Stimulated activated CD8-positive, alpha-beta memory T cell treated with anti-CD3 and anti-CD28 coated beads, Interleukin-15, amount 100 ng/mL, for 1 hour (primary cell): ENCODE measurements at places on chromosomes 3 and 15.

- DNase-seq, result no peak
Observed at GRCh38 chr3:120688121-120688520, 6.1 kb upstream of the HGD start.

GRCh38 chr15:70501849-70502248 lies 261.5 kb downstream of the UACA start:
- no peak for DNase-seq

- no peak for DNase-seq
Observed at GRCh38 chr3:124584552-124585391, 145.5 kb upstream of the UMPS start.

- peak; percentile 42 for DNase-seq
Observed at GRCh38 chr15:73927476-73928240, 1.4 kb downstream of the LOXL1 start.

DNA sequence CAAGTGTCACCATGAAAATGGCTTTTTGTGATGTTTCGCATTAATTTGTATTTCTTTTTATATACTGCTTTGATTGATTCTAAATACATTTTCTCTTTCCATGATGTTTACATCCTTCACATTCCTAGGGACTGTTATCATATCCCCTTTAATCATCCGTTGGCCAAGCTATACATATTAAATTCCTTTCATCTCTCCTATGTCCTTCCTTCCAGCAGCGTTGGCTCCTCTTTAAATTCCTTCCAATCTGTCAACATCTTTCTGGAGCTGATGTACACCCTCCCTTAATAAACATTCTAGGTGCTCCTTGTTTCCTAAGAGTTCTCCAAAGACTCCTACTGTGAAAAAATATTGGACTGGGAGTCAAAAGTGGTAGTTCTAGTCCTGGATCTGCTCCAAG lies 87.8 kb downstream of the IGF2BP2 start:
- no peak for DNase-seq

DNA sequence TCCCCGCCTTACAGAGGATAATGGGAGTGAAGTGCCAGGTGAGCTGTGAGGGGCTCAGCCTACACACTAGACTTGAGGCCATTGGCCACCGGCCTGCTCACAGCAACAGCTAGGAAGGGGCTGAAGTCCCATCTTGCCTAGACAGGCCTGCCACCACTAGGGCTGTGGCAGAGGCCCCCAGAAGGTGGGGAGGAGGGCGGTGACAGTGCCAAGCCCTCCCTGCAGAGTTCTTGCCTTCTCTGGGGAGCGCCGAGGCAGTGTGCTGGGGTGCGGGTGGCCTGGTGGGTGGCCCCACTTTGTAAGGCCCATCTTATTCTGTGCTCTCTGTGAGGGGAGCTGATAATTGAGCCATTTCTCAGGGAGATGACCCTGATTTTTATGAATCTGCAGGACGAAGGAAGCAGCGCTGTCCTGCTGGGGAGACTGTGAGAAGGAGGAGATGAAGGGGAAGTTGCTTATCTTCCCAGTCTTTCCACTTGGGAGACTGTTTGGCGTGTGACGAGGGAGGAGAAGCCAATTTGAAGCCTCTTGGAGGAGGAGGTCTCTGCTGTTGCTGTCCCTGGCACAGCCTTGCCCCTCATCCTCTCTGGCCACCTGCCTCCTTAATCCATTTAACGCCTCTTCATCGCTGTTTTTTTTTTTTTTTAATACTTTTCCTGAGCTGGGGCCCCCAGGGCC lies 104.3 kb downstream of the LINGO1 start:
- no peak for DNase-seq

DNA sequence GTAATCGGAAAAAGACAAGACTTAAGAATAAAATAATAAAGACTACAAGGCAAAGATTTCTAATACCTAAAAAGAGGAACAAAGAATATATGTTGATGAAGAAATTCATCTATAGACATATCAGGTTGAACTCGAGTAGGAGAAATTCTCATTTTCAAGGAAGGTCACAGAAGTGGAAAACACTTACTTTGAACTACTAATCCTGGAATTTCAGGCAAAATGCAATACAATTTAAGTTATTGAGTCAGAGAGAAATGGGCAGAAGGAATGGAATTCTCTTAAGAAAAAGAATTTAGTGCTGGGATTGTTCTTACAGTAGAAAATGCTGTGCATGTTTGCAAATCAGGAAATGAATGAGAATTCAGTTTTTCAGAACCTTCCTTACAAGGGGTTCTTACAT lies 135.9 kb upstream of the TGFBR2 start:
- DNase-seq, result no peak

- no peak for DNase-seq
Observed at GRCh38 chr15:64855205-64855975, 13.7 kb downstream of the PLEKHO2 start.

- DNase-seq, result no peak
Observed at GRCh38 chr3:64224826-64225610, at the start of gene PRICKLE2. TSS of gene PRICKLE2 (minus strand) at chr3:64225466. CDS start at chr3:64198927, 26,539 bp downstream.

- no peak for DNase-seq
Observed at GRCh38 chr3:87997966-87998365, 60.8 kb downstream of the CGGBP1 start.

DNA sequence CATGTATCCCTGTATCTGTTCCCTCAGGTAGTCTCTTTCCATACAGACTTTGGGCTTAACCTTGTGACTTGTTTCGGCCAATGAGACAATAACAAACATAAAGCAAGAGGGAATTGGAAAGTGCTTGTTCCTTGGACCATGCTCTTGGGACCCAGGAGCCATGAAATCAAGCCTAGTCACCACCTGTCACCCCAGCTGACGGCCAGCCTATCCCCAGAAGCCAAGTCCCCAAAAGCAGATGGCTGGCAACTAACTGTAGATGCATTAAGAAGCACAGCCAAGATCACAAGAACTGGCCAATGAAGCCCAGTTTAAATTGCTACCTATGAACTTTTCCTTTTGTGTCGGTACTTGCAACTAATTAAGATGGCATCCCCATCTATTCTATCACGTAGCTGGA lies 822.0 kb downstream of the CADM2 start:
- DNase-seq, result no peak

GRCh38 chr3:113275583-113275928 lies 64.2 kb downstream of the BOC start:
- DNase-seq, result no peak

DNA sequence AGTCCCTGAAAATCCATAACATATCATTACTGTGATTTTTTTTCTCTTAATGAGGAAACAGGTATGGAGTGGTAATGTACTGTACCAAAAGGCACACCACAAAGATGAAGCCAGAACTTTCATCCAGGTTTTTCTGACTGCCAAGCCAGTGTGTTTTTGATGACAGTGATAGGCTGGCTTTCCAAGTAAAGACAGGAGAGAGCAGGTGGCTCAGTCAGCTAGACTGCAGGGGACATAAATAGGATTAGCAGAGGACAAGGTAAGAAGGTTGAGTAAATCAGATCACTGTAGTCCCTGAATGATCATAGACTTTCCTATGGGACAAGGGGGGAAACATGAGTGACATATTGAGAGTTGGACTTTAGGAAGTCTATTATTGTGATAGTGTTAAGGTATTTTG lies 127.9 kb downstream of the GADL1 start:
- no peak for DNase-seq

DNA sequence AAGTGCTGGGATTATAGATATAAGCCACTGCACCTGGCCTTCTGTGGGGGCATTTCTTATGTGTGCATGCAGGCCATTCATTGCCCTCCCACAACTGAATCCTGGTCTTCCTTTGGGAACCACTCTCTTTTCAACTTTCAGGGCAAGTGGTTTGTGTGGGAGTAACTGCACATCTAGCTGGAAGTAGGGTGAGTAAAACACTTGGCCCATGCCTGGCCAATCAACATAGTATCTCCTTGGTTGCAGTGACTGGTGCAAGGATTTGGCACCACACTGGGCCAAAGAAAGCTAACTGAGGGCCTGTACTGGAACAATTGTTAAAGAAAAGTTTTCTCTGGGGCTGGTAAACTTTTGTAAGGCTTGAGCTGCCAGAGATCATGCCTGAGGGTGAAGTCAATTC lies 189.2 kb upstream of the FEZF2 start:
- no peak for DNase-seq

- no peak for DNase-seq
Observed at GRCh38 chr3:182803596-182803995, 10.3 kb downstream of the ATP11B start.

DNA sequence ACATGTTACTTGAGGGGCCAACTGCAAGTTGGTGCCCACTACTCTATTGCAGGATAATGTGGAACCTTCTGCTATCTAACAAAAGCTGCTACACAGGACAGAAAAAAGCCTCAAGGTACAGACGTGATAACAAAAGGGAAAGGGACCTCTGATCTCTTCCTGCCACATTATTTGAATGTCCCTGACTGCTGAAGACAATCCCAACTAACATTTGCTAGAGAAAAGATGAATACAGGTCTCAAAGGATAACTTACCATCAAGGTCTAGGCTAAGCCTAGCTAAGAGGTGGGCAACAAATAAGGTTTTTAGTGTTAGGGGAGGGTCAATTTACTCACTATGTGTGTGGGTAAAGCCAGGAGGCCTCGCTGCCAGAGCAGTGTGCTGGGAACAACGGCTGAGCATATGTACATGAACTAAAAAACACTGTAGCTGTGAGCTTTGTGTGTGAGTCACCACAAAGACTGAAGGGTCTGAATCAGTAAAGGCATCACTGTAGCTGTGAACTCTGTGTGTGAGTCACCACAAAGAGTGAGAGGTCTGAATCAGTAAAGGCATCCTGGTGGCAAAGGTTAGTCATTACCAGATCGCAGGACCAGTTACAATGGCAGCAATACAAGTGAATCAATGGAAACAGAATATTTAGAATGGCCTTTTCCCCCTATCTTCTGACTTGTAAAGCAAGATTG lies 111.7 kb downstream of the LMLN start:
- no peak for DNase-seq

- no peak for DNase-seq
Observed at GRCh38 chr3:117801912-117802239, 1092.3 kb downstream of the TUSC7 start.

GRCh38 chr15:52556524-52557273 lies 12.1 kb downstream of the ARPP19 start:
- DNase-seq, result no peak

DNA sequence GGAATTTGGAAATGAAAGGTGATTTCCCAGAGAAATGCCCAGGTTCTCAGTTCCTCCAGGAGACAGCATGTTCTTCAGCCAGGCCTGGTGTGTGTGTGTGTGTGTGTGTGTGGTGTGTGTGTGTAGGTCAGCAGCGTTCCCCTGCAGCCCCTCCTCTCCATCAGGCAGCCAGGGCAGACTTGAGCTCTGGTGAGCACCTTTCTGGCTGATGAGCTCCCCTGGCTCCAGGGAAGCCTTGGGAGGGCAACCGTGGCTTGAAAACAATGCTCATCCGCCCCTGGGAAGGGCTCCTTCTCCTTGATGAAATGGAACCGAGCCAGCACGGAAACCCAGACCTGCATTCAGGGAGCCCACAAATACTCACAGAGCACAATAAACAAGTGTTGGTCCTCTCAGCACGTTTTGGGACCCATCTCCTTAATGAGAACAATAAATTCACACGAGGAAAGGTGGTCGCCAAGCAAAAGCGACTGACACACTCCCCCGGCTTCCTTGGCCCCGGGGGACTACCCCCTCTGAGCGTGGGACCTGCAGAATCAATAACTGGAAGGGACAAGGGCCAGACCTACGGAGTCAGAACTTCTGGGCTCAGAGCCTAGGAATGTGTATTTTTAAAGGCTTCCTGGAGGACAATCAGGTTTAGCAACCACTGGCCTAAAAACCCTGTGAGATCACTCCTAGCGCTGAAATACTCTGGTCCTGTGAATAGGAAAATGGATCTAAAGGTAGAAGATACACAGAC lies 38.6 kb upstream of the HES1 start:
- no peak for DNase-seq

GRCh38 chr15:81407718-81408117 lies 33.7 kb upstream of the TMC3 start:
- no peak for DNase-seq

- no peak for DNase-seq
Observed at GRCh38 chr15:66756295-66756694, 54.3 kb downstream of the SMAD6 start.

GRCh38 chr3:118001380-118001779 lies 1033.3 kb downstream of the IGSF11 start:
- no peak for DNase-seq

DNA sequence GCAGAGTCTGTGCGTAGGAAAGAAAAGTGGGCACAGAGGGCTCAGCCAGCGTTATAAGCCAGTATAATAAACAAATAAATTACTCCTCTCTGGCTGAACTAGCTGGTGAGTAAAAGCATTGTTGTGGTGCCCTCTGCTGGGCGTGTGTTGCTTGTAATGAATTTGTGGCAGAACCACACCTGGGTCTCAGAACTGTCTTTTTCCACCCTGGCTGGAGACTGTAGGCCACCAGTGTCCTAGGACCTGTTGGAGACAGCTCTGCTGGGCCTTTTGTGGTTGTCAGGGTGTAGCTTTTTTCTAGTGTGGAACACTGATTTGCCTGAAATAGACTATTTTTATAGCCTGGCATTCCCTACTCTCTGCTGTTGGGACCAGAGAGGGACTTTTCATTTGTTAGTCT lies 130.5 kb upstream of the EIF1B start:
- DNase-seq, result peak; percentile 41

- DNase-seq, result no peak
Observed at GRCh38 chr3:128620268-128620691, 30.3 kb downstream of the RPN1 start.

DNA sequence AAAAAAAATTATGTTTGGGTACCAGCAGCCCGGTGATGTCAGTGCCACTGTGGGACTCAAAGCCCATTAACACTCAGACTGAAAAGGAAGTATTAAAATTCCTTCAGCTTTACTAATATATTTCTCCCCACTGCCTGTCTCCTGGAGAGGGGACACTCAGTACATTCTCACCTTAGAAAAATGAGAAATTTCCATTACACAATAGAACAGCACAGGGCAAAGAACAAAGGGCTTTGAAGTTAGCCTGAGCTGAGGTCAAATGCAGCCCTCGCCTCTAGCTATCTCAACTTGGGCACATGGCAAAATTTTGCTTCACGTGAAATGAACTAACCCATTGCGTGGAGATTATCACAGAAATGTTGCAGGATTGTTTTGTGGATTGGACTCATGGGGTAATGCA lies 80.8 kb downstream of the RARB start:
- no peak for DNase-seq

GRCh38 chr3:148367756-148368155 lies 329.9 kb upstream of the AGTR1 start:
- no peak for DNase-seq

- no peak for DNase-seq
Observed at GRCh38 chr3:175868626-175869025, 1009.5 kb downstream of the NAALADL2 start.
